ENCODE measurements at places on chromosomes 2 and 18. TPM values are rescaled to one million over a fixed set of nuclear protein-coding genes. Genes with fewer than 3 reads are reported as not detected.

DNA sequence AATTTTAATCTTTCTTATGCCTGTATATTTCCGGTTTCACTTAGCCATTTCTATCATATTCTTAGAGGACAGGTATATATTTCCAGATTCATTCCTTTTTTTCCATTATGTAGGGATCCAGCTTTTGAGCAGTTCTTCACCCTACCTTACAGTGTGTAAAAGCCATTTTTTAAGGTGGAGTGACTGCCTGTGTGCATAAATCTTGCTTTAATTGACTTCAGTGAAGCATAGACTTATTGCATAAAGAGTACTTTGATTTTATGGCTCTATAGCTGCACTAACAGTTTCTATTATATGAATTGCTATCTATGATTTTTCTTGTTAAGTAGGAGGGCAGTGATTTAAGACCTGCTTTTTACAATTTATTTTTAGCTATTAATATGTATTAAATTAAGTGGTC, 132.6 kb downstream of the NYAP2 start:
- DNase-seq = no peak

DNA sequence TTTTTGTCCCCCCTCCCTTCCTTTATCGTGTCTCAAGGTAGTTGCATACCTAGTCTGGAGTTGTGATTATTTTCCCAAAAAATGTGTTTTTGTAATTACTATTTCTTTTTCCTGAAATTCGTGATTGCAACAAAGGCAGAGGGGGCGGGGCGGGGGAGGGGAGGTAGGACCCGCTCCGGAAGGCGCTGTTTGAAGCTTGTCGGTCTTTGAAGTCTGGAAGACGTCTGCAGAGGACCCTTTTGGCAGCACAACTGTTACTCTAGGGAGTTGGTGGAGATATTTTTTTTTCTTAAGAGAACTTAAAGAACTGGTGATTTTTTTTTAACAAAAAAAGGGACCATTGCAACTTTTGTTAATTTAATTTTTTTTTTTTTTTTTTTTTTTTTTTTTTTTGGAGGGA, 2.1 kb downstream of the SOX11 start:
- DNase-seq = no peak

CYP27A1 gene
- 263 TPM for total RNA-seq

GRCh38 chr2:112718863-112719370, 1.9 kb upstream of the NT5DC4 start:
- no peak for DNase-seq

C1QL2 gene
- not detected for total RNA-seq

Data from left lobe of liver (tissue), 2 donors.